Activated CD8-positive, alpha-beta T cell treated with anti-CD3 and anti-CD28 coated beads, Interleukin-2, amount 10 ng/mL, durations not matched to agents 7 days and 5 days (primary cell): ENCODE measurements at places on chromosomes 2 and 18.

DNA sequence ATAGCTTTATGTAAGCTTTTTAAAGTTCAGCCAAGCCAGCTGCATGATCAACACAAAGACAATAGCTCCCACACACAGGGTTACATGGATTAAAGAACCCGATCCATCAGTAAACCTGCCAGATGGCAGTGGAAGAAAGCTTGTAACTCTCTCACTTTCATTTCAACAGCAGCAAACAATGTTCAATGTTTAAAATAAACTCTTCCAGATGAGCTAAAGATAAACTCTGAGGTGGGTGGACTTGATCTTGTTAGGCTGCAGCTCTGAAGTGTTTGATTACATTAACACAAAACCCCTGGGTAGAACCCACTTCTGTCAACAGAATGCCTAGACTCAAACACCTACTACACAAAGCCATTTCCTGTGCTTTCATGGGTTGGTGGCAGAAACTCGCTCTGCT, 13.9 kb downstream of the RDH14 start:
- no peak for DNase-seq

DNA sequence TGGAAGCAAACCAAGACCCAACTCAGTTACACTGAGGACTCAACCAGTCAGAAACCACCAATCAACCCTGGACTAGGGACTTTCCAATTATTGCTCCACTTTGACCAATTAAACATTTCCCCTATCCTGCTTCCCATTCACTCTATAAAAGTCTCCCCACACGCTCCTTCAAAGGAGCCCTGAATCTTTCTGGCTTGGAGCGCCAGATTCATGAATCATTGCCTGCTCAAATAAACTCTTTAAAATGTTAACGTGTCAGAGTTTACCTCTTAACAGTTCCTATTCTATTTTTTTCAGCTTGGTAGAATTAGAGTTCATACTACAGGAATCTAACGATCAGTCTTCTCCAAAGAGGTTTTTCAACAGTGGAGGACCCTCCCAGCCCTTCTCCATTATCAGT, 20.7 kb upstream of the SULT1C2 start:
- DNase-seq: no peak

- DNase-seq: no peak
Measured at GRCh38 chr2:2229626-2230432, 101.2 kb downstream of the MYT1L start.

- DNase-seq: peak; percentile 58
Measured at GRCh38 chr2:85853499-85854165, 35.2 kb downstream of the ST3GAL5 start.

GRCh38 chr2:62038975-62039771, 133.7 kb downstream of the COMMD1 start:
- peak; percentile 66 for DNase-seq

DNA sequence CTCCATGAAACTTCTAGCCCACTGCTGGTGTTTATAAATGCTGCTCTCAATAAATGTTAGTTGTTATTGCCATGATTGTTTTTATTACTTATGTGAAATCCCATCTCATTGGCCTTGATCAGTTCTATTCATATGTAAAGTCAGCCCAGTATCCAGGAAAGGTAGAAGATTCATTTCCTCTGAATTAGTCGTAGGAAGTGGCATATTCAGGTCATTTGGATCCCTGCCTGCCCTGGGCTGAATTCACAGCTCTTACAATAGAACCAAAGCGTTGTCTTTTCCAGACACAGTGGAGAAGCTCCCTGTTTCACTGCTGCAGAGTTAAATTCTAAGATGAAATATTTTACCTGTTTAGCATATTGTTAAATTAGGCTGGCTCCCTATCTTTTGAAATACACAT, 70.3 kb downstream of the MAIP1 start:
- DNase-seq: no peak

- DNase-seq: no peak
Measured at GRCh38 chr2:62425684-62426083, 80.3 kb downstream of the TMEM17 start.

GRCh38 chr2:43178602-43179542, 47.5 kb downstream of the ZFP36L2 start:
- no peak for DNase-seq

- DNase-seq: no peak
Measured at GRCh38 chr2:103527278-103527677, 765.4 kb downstream of the TMEM182 start.

DNA sequence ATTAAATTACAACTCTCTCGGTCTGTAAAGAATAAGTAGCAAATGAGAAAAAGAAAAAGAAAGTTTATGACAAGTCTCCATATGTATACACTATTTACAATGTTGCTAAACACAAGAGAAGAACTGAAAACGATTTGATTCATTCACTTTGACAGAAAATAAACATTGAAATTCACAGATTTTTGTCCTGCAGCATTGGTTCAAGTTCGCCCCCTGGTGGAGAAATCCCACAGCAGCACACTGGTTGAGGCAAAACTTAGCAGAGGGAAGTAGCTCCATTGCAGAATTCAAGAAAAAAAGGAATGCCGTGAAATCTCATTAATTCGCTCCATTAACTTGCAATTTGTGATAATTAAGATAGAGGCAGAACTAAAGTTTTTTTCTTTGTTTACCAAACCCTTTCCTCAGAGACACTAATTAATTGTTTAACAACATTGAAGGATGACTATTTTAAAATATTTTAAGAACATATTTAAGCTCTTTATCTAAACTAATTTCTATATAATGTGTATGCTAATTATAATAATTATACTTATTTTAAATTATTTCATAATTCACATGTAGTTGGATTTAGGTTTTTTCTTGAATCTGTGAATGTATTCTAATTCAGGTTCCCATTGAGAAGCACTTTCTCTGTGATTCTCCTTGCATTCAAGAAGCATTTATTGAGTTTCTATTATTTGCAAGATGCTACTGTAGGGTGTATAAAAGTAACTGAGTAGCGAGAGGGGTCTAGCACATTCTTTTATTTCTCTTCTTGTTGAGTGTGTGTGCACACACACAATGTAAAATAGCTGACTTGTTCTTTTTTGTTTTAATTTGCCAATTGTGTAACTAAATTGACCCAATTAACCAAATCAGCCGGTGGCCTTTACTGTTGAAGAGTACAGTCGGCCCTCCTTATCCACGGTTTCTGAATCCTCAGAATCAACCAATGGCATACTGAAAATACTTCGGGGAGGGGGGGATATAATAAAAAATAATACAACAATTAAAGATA, 74.1 kb downstream of the COL4A3 start:
- peak; percentile 70 for DNase-seq
